Activated T-helper 17 cell treated with anti-CD3 and anti-CD28 coated beads, Interleukin-2, amount 50 U/mL, for 72 hours (primary cell): ENCODE measurements at places on chromosomes 7 and 10. TPM values are rescaled to one million over a fixed set of nuclear protein-coding genes. Genes with fewer than 3 reads are reported as not detected.
A peak's percentile ranks its signal among the peaks of the same experiment; 100 is the strongest.

The ZNHIT1 gene
- 49.3 TPM for total RNA-seq

DNA sequence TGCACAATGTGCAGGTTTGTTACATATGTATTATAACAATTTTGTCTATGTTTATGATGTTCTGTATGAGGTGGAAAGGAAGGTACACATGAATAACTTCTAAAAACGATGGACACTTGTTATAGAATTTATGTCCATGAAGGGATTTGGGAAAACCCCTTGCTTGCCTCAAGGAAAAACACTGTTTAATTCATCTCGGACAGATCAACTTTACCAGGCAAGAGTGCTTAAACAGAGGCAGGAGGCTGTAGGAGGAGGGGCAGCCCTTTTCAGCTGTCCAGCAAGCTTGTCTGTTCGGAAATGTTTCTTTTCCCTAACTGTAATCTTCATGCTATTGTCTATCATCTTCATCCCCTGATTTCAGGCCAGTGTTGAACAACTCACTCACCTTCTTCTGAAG is 200.9 kb downstream of the CDC14C start:
- H3K27ac ChIP-seq = no peak overlapping the region
- no peaks in the 10 kb centered on the region for H3K27me3 ChIP-seq
- no peaks in the 10 kb centered on the region for H3K36me3 ChIP-seq
- ATAC-seq = no peak

GRCh38 chr10:48612236-48612943 is 7.5 kb upstream of the ARHGAP22 start:
- H3K27ac ChIP-seq = no peak overlapping the region
- no peak for ATAC-seq
- H3K4me1 ChIP-seq = no peaks in the 10 kb centered on the region

DNA sequence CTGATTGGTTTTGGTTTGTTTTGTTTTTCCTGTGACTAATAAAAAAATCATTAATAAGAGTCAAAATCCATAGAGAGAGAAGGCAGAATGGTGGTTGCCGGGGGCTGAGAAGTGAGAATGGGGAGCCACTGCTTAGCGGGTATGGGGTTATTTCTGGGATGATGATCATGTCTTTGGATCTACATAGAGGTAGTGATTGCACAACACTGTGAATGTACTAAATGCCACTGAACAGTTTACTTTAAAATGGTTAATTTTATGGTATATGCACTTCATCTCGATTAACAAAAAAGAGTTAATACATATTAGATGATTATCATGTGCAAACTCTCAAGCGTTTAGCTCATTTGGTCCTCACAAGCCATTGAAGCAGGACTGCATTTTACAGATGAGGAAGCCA is 342.9 kb downstream of the ELMO1 start:
- no peak overlapping the region for H3K27ac ChIP-seq
- H3K36me3 ChIP-seq = peaks cover 44% of the 10 kb centered on the region
- peaks cover 27% of the 10 kb centered on the region for H3K4me1 ChIP-seq
- no peak overlapping the region for H3K4me3 ChIP-seq
- ATAC-seq = no peak

- H3K36me3 ChIP-seq = no peaks in the 10 kb centered on the region
- no peak overlapping the region for H3K27ac ChIP-seq
- H3K4me1 ChIP-seq = peaks cover under 1% of the 10 kb centered on the region
- H3K4me3 ChIP-seq = no peak overlapping the region
- H3K27me3 ChIP-seq = no peaks in the 10 kb centered on the region
Measured at GRCh38 chr10:11086177-11086840, 68.6 kb downstream of the CELF2 start.

The ANXA11 gene
- 275 TPM for total RNA-seq

The KNDC1 gene
- 0.26 TPM for total RNA-seq

GRCh38 chr7:38284553-38284952 is 11.1 kb upstream of the TARP start:
- no peak overlapping the region for H3K4me3 ChIP-seq
- no peaks in the 10 kb centered on the region for H3K4me1 ChIP-seq
- no peaks in the 10 kb centered on the region for H3K27me3 ChIP-seq
- ATAC-seq = no peak

GRCh38 chr7:75599244-75599781 is 107.2 kb downstream of the SPDYE5 start:
- H3K4me3 ChIP-seq = no peak overlapping the region
- H3K4me1 ChIP-seq = peaks cover 13% of the 10 kb centered on the region
- no peaks in the 10 kb centered on the region for H3K27me3 ChIP-seq

- peaks cover 15% of the 10 kb centered on the region for H3K27me3 ChIP-seq
- peaks cover 16% of the 10 kb centered on the region for H3K4me1 ChIP-seq
- peak; percentile 46 for ATAC-seq
- peaks cover 18% of the 10 kb centered on the region for H3K36me3 ChIP-seq
- peak overlapping the region; percentile 89 for H3K4me3 ChIP-seq
Measured at GRCh38 chr10:117374506-117375359, 507 bp downstream of the PDZD8 start.

DNA sequence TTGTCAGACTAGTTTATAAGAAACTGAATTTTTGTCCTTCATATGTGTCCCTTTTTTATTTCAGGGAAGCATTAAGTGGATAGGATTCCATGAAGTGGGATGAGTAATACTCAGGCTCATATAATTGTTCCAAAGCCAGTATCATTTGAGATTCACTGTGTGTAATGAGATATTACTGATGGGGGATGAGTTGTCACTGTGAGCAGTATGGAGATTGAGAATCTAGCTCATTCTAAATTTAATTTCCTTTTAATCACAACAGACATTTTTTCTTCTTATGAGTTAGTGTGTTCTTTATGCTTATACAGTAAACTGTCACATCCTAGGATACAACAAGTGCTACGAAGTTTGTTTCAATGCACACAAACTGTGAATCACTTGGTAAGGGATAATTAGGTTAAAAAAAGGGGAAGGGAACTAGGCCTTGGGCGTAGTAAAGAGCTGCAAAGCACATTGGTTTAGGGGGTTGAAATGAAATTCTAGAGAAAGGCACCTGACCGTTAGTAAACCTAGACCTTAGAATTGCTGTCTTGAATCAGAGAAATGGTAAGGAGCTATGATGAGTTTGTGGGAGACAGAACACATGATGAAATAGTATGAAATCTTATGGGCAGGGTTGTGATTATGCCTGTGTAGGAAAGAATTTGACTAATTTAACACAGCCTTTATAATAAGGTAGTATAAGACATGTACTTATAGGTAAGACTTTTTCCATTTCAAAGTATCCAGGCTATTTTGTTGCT is 153.4 kb downstream of the MLLT10 start:
- H3K36me3 ChIP-seq = peaks cover 69% of the 10 kb centered on the region
- H3K27me3 ChIP-seq = no peaks in the 10 kb centered on the region
- peaks cover 9% of the 10 kb centered on the region for H3K4me1 ChIP-seq
- H3K4me3 ChIP-seq = no peak overlapping the region

- no peak overlapping the region for H3K4me3 ChIP-seq
- no peak for ATAC-seq
- no peaks in the 10 kb centered on the region for H3K4me1 ChIP-seq
- no peaks in the 10 kb centered on the region for H3K27me3 ChIP-seq
- no peaks in the 10 kb centered on the region for H3K36me3 ChIP-seq
Measured at GRCh38 chr10:95339863-95340262, 49.1 kb upstream of the PDLIM1 start.

GRCh38 chr10:124600051-124600880 is 138.6 kb downstream of the LHPP start:
- no peak overlapping the region for H3K27ac ChIP-seq
- no peak for ATAC-seq

The GIMAP8 gene
- 16.4 TPM for total RNA-seq

GRCh38 chr10:33801705-33802104 is 467.2 kb upstream of the NRP1 start:
- H3K4me1 ChIP-seq = no peaks in the 10 kb centered on the region
- no peak overlapping the region for H3K27ac ChIP-seq
- no peak for ATAC-seq

DNA sequence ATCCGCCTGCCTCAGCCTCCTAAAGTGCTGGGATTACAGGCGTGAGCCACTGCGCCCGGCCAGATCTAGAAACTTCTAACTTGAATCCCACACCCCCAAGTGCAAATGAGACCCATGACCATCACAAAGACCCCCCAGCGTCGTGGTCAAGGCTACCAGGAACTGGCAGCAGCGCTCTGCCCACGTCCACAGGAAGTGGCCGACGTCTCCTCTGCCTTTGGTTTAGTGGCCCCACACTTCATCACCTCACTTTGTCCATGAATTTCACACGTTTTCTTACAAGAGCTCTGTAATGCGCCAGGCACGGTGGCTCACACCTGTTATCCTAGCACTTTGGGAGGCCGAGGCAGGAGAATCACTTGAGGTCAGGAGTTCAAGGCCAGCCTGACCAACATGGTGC is 53.5 kb upstream of the TNRC18 start:
- H3K27me3 ChIP-seq = no peaks in the 10 kb centered on the region
- no peak overlapping the region for H3K4me3 ChIP-seq
- no peak for ATAC-seq
- H3K27ac ChIP-seq = no peak overlapping the region

DNA sequence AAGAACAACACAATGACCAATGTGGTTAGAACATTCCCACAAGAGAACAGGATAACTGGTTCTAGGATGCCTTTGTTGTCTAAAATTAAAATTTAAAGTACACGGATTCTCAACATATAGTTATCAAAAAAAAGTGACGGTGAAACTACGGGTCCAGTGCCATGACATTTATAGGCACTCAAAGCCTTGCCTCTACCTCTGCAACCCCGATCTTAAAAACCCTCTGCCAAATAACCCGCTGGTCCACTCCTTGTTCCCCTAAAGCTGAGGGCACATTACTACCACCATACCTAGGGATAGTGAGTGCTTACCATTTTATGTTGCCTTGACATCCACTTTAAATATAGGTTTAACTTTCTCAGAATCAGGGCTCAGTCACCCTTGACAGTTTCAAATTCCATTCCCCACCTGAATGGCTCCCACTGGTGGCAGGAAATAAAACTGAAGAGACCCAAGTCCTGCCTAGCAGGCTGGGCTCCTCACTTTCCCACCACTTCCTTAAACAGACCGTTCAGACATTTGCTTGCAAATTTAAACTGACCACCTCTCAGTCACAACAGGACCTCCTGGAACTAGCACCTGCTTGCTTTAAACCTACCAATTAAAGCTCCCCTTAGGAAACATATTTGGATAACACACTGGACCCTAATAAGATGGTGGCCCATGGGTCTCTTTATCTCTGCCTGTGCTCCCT is 169.9 kb upstream of the ASAH2 start:
- no peaks in the 10 kb centered on the region for H3K36me3 ChIP-seq
- ATAC-seq = peak; percentile 27
- H3K27ac ChIP-seq = no peak overlapping the region
- peaks cover 19% of the 10 kb centered on the region for H3K4me1 ChIP-seq
- no peaks in the 10 kb centered on the region for H3K27me3 ChIP-seq
- H3K4me3 ChIP-seq = no peak overlapping the region
